ENCODE measurements at places on chromosomes 7 and 10. TPM values are rescaled to one million over a fixed set of nuclear protein-coding genes. Genes with fewer than 3 reads are reported as not detected.
A peak's percentile ranks its signal among the peaks of the same experiment; 100 is the strongest.

GRCh38 chr10:34403512-34403911 lies 411.6 kb downstream of the PARD3 start:
- DNase-seq, result no peak

DNA sequence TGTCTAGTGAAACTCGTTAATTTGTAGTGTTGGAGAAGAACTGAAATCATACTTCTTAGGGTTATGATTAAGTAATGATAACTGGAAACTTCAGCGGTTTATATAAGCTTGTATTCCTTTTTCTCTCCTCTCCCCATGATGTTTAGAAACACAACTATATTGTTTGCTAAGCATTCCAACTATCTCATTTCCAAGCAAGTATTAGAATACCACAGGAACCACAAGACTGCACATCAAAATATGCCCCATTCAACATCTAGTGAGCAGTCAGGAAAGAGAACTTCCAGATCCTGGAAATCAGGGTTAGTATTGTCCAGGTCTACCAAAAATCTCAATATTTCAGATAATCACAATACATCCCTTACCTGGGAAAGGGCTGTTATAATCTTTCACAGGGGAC lies 187.6 kb downstream of the CFTR start:
- peak; percentile 33 for DNase-seq

GRCh38 chr7:55532150-55532917 lies 40.0 kb downstream of the VOPP1 start:
- DNase-seq, result no peak

DNA sequence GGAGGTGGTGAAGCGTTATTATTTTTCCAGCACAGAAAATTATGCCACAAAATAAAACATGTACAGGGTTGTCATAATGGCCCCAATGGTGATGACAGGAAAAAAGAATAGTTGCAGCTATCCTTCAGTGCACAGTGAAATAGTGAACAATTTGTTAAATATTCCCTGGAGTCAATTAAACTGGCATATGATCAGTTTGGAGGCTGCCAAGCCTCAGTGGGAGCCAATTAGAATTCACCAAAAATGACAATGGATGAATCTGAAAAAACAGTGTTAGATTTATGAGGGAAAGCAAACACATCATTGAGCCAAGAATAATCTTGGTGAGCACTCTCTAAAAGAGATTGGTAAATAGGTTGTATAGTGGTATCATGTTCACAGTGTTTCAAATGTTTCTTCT lies 146.3 kb downstream of the OTUD1 start:
- no peak for DNase-seq

GRCh38 chr10:97850446-97850845 lies 803 bp downstream of the GOLGA7B start:
- no peak for DNase-seq

DNA sequence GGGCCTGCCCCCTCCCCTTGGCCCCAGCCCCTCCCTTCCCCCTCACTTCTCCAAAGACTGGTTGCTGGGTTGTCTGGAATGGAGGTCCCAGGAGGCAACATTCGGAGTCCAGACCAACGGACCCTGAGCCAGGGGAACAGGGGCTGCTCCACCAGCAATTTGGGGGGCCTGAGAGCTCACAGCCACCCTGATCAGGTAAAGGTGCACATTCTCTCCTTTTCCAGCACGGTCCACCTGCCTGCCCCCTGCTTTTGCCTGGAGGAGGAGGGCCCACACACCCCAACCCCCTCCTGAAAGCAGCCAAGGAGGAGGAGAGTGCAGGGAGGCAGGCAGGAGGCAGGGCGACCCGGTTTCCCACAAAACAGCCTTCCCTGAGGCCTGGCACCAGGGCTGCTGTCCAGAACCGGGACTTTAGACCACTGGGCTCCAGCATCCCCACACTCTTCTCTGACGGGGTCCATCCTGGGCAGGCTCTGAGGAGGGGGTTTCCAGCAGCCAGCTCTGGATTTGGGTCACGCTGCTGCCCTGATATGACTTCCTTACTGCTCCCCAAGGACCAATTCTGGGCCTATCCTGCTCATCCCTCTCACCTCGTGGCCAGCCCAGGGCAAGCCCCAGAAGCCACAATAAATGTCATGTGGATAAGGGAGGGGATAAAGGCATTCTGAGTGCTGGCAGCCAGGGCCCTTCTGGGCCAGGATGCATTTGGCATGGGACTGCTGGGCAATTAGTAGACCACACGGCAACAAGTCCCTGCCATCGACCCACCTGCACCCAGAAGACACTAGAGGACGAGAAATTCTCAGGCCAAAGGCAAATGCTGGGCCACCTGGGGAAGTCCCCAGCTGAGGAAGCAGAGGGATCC lies 1.1 kb upstream of the CAMK2B start:
- no peak for DNase-seq

GRCh38 chr7:94154858-94155257 lies 150.7 kb upstream of the BET1 start:
- no peak for DNase-seq

The NXPH1 gene
- not detected for total RNA-seq

- peak; percentile 10 for DNase-seq
Observed at GRCh38 chr7:30472784-30473775, 5.5 kb downstream of the NOD1 start.

GRCh38 chr10:99619851-99620710 lies at the start of gene SLC25A28:
Gene SLC25A28 (minus strand): TSS chr10:99620439. CDS start chr10:99620335, 104 bp downstream.
- DNase-seq, result no peak

GRCh38 chr7:157973971-157974677 lies 613.5 kb downstream of the PTPRN2 start:
- no peak for DNase-seq
